Stimulated activated CD8-positive, alpha-beta memory T cell treated with anti-CD3 and anti-CD28 coated beads, Interleukin-12 subunit alpha, Interleukin-12 subunit beta, amount 100 ng/mL, for 4 hours (primary cell): ENCODE measurements at places on chromosomes 7 and 10.

DNA sequence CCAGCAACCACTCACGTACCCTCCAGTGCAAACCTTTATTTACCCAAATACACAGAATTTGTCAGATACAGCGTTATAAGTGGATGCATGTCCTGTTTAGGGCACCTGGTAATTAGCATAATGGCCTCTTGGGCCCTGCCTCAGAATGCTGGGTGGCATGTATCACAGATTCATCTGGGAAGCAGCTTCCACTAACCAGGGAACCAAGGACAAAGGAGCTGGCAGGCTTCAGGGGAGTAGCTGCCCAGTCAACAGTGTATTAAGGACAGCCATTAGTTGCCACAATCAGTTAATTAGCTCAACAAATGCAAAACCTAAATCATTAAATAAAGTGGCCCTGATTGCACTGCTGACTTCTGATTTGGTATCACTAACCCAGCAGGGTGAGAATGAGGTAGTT is 105.7 kb downstream of the RAPGEF5 start:
- DNase-seq = no peak

- DNase-seq = no peak
Observed at GRCh38 chr10:121751191-121751760, 153.0 kb upstream of the FGFR2 start.

- DNase-seq = no peak
Observed at GRCh38 chr7:26645121-26645520, 219.3 kb downstream of the SKAP2 start.

DNA sequence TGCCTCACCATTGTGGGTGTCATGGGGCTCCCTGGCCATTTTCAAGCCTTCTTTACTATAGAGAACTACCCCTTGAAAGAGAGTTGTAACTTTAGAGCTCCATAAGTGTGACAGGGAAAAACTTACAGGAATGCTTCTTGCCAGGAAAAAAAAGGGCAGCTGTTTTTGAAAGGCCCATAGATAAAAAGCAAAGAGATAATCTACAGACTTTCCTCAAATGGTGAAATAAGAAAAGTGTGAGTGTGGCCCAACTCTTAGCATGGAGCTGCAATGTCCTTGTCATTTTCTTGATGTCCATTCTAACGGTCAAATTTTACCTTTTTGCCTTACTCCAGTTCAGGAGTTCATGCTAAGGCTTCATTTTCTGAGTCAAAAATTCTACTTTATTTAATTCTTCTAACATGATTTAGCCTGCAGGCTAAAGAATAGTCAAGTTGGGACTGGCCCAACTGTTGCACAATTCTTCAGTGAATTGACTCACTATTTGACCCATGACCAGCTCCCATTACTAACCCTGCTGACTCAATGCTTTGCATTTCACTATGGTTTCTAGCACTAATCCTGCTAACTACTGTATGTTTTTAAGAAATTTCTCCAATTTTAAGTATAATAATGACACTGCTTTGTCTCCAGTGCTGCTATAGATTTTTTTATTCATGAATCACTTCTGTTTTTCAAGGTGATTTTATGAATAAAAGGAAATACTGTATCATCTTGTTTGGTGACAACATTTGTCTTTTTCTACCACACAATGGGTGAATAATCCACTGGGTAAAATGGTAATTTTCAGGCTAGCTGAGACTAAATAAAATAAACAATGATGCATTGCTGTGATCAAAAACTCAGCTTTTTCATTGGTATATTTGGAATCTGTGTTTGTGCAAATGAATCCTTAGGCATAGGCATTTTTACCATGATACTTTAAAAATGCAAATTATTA is 41.4 kb upstream of the SGCE start:
- DNase-seq = no peak

GRCh38 chr7:2237109-2237602 is 4.4 kb upstream of the MAD1L1 start:
- no peak for DNase-seq

DNA sequence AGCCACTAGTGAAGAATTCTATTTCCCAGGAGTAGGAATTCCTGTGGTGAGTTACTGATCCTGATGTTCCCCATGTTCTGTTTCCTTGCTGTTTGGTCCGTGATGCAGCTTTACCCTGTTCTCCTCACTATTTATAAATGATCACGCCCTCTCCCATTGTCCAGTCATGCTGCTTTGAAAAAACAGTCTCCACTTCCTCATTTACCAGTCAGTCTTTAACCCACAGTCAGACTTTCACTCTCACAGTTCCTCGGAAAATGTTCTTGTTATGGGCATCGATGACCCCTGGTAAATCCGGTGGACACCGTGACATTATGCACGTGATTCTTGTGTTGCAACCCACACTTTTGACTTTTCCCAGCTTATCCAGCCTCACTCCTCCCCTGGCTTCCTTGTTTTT is 14.4 kb downstream of the SCIN start:
- no peak for DNase-seq

GRCh38 chr10:25633542-25633941 is 300.5 kb upstream of the MYO3A start:
- no peak for DNase-seq

DNA sequence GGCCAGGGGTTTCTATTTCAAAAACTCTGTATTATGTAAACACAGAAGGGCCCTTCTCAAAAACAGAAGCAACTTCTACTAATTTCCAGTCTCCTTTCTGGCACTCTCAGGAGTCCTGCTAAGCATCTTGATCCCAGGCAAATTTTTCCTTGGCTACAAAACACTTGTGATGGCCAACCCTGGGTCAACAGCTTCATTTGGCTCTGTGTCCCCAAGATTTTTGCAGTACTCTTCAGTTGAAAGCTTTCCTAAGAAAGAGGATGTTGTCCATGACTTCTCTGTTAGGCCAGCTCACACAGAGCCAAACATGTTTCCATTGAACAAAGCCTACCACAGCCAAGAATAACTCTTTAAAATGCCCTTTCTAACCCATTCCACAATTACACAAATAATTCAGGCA is 99.0 kb upstream of the EGR2 start:
- no peak for DNase-seq

DNA sequence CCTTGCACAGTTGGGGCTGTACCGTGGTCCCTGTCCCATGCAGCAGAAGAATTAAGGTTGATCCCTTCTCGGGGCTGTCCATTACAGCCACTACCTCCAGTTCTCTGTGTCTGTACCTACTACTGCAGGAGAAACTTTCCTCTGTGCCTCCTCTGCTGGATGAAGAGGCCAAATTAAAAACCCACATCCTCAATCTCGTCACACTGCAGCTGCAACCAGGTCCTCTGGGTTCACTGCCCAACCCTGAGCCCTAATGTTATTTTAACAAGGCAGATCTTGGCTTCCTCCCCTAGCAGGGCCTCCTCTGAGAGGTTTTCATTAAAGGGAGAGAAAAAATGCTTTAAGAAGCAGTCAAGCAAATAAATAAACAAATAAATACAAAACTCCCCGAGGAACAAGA is 66.6 kb downstream of the PLXNA4 start:
- DNase-seq = no peak

- no peak for DNase-seq
Observed at GRCh38 chr7:137591421-137591837, 247.9 kb upstream of the PTN start.

DNA sequence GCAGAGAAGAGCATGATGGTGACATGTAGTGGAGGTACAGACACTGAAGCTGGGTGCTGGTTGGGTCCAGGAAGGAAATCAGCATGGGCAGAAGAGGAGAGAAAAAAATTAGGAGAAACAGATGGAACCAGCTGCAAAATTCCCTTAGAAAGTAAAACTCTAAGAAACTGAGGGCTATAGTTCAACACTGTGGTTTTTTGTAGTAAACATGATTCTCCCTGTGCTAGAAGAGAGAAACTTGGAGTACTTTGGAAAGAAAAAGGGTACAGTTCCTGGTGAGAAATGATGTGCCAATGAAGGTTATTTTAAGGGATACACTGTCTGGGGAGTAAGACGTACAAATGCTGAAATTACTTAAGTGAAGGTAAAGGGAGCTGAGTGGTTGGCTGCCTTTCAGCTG is 181.5 kb upstream of the HPS1 start:
- DNase-seq = no peak

GRCh38 chr10:103966671-103967447 is at the start of gene SLK:
TSS of gene SLK (plus strand) at chr10:103967140. CDS start at chr10:103967746, 606 bp downstream.
- peak; percentile 79 for DNase-seq

DNA sequence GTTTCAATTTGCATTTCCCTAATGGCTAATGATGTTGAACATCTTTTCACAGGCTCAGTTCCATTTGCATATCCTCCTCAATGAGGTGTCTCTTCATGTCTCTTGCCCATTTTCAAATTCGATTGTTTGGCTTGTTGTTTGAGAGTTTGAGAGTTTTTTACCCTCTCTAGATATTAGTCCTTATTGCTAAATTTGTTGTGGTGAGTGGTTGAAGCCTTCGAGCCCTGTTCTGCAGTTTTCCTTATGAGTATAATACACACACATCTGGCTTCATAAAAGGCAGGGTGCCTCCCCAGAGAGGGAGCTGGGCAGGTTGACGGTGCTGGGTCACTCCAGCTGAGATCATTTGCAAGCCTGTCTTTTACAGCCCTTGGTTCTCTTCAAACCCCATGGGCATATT is 65.1 kb downstream of the RGS10 start:
- no peak for DNase-seq

- no peak for DNase-seq
Observed at GRCh38 chr7:130875265-130875741, 141.3 kb upstream of the KLF14 start.

- no peak for DNase-seq
Observed at GRCh38 chr10:73762915-73763314, 18.7 kb downstream of the SEC24C start.

GRCh38 chr10:51224671-51225161 is 150.4 kb downstream of the PRKG1 start:
- DNase-seq = no peak

DNA sequence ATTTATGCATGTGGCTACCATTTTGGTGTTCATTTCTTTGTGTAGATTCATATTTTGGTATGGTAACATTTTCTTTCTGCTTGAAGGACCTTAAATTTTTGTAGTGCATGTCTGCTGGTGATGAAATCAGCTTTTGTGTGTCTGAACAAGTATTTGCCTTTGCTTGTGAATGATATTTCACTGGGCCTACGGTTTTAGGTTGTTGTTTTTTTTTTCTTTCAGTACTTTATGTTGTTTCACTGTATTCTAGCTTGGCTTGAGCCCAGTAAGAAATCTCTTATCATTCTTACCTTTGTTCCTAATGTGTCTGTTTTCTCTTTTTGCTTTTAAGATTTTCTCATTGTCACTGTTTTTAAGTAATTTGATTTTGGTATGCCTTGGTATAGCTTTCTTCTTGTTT is 31.9 kb downstream of the SAMD8 start:
- no peak for DNase-seq

- no peak for DNase-seq
Observed at GRCh38 chr7:5348134-5349004, 65.6 kb downstream of the SLC29A4 start.

DNA sequence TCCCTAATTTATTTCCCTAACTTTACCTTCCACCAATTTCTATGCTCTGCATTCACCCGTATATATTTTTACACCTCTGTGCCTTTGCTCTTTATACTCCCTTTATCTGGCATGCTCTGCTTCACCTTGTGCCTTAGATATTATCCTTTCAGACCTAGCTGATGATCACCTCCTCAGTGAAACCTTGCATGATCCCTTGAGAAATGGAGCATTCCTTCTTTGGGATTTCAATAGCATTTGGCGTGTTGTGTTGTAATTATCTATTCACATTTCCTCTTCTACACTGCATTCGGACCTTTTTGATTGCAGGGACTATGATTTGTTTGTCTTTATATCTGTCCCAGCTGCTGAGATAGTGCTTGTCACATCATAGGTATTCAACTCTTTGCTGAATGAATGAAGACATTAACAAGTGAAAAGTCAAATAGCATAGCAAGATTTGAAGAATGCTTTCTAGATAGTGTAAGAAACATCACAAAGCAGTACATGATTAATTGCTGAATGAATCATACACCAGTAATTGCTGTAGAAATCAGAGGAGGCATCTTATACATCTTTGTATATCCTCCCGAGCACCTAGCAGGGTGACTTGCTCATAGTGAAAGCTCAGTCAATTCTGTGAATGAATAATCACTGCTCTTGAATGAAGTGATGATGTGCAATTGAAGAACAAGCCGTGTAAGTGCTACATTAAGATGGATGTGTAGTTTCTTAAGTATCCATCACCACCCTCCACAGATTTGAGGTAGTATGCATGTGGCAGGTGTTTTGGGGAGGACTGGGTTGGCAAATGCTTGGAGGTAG is 2.0 kb upstream of the TM9SF3 start:
- DNase-seq = no peak

DNA sequence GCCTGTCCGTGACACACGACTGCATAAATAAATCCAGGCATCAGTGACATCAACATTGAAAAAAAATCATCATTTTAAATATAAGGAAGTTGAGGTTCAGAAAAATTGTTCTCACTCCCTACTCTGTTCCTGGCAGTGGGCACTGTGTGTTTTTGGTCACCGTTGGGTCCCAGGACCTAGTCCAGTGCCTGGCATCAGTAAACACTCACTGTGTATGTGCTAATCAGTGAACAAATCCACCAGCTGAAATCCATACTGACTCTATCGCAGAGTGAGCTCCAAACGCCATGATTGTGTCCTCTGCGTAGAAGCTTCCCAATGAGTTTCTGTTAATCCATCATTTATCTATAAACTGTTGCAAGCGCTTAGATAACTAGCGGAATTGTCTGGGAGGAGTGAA is 41.2 kb downstream of the ITIH2 start:
- no peak for DNase-seq

GRCh38 chr10:91796331-91797047 is 1.7 kb upstream of the TNKS2 start:
- DNase-seq = peak; percentile 13

GRCh38 chr10:28783087-28783486 is 105.8 kb downstream of the BAMBI start:
- no peak for DNase-seq

- DNase-seq = no peak
Observed at GRCh38 chr10:14605231-14605925, 169.3 kb downstream of the FAM107B start.

DNA sequence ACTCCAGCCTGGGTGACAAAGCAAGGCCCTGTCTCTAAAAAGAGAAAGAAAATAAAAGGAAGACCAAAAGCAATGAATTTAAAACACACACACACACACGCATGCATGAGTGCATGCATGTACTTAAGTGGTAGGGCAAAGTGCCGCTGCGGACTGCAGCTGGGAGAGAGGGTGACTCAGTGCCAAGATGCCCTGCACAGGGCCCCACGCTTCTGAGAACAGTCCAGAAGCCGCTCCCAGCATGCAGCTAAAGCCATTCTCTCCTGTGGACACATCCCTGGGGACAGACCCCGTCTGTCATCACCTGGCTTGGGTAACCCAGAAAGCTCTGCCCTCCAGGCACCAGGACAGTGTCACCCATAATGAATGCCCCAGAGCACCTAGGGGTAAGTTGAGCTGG is 61.0 kb upstream of the MYL10 start:
- no peak for DNase-seq

- no peak for DNase-seq
Observed at GRCh38 chr10:112624546-112625048, 177.6 kb downstream of the VTI1A start.
